ENCODE measurements at places on chromosomes 6 and 20.

DNA sequence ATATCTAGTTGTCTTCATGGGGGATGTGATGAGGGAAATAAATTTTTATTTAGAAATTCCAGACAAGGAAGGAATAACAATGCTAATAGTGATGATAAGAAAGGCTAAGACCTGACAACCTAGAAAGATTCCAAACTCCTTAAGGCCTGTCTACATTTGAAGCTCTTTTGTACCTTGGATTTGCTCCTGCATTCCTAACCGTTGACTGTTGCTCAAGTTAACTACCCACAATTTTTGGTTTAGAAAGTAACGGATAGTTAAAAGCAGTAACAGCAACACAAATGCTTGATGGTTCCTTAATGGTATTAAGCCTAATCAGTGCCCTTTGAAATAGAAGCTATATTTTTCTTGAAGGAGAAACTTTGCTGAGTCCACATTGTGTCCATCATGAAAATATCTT, 52.9 kb downstream of the TRMT11 start:
- no peak for DNase-seq

GRCh38 chr6:78810146-78810545, 57.2 kb upstream of the IRAK1BP1 start:
- DNase-seq: no peak

GRCh38 chr6:28505733-28506132, 9.9 kb downstream of the GPX6 start:
- DNase-seq: no peak

DNA sequence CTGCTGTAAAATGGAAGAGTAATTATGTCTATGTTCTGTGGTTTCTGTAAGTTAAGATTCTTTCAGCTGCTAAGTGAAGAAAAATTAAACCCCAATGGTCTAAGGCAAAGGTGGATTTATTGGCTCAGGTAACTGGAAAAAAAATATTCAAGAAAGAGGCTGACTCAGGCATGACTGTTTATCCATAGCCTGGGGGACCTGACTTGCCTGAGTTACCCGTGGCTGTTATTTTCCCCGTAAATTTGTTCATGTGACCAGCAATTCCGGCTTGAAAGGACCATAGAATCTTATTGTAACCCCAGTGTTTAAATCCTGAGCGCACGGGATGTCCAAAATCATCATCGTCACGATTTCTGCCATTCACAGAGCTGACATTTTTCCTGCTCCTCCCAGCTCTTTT, 32.3 kb upstream of the SULF2 start:
- no peak for DNase-seq

DNA sequence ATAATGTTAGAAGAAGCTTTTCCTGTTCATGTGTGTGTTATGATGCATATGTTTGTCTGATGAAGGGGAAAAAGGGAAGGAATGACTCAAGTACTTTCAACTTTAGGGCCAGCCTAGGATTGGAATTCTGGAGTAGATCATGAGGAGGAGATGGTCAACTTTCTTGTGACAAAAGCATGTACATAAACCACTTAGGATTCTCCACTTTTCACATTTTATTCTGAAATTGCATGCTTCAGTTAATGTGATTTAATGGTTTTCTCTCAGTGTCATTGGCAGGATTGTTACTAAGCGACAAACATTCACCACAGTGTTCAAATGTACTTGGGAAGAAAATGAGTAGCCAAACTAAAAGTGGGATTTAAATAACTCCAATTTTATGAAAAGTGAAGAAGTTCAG, 80.1 kb downstream of the UTRN start:
- no peak for DNase-seq
